ENCODE measurements at places on chromosomes 2 and 18.

- DNase-seq, result no peak
These were observed 33.2 kb downstream of the PTPN4 start for GRCh38 chr2:119792907-119793312.

GRCh38 chr18:48736321-48737260 is 197.8 kb downstream of the CTIF start:
- no peak for DNase-seq

- no peak for DNase-seq
These were observed 163.8 kb downstream of the WDPCP start for GRCh38 chr2:63424329-63425078.

DNA sequence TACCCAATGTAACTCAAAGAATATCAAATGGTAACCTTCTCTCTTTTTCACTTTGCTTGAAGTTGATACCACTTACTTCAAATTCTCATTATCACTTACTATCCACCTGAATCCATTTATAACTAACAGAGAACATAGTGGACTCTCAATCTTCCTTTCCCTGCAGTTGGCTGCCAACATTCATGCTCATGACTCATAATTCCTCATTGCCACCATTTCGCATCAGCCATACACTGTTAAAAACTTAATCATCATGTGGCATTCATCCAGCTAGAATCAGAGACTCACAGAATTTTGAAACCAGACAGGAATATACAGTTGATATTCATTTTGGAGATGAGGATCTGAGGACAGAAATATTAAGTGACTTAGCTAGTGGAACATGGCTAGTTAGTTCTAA is 56.8 kb downstream of the SLC4A10 start:
- DNase-seq, result no peak

DNA sequence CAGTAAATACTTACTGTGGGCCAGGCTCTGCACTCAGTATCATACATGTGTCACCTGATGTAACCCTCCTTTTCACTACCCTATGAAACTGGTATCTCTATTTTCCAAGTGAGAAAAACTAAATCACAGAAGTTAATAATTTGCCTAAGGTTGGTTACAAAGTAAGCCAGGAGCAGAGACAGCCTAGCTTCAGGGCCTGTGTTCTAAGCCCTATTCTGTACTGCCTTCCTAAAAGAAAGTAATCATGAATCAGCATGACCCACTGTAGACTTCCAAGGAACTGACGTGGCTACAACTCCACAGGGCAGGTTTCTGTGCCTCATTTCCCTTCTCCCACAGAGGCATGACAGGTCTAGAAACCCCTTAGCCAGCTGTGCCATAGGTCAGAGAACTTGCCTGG is 14.3 kb downstream of the ZNF142 start:
- DNase-seq, result no peak

GRCh38 chr2:27807476-27807875 is 36.0 kb downstream of the MRPL33 start:
- no peak for DNase-seq

DNA sequence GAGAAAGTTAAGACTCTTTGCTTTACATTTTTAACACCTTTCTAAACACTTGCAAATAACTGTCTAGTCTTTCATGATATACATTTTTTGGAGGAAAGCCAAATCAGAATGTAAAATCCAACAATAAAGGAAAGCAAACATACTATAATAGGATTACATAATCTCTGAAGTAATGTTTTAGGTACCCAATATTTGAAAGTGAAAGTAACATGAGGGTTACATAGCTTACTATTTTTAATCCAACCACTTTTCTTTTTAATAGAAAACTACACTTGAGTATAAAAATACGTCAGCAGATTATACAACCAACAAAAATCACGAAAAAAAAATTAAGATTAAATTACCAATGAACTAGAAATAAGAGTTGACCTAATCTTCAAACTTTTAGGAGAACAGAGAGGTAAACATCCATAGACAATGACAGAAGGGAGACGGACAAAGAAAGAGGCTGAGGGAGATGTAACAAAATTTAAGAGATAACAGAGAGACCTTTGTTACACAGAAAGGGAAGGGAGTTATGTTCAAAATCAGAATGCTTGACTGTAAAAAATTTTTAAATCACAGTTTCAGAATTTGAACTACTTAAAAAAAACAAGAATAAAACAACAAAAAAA is 150.0 kb downstream of the IKZF2 start:
- no peak for DNase-seq

- DNase-seq, result no peak
These were observed 72.5 kb downstream of the RAD51AP2 start for GRCh38 chr2:17445744-17446143.

- no peak for DNase-seq
These were observed 641.9 kb upstream of the REG3G start for GRCh38 chr2:78383576-78383975.

GRCh38 chr18:34848156-34848555 is 138.1 kb downstream of the DTNA start:
- DNase-seq, result no peak

Data from activated CD4-positive, alpha-beta T cell treated with anti-CD3 and anti-CD28 coated beads for 4 hours (primary cell).